ENCODE measurements at places on chromosomes 1 and 21.
A peak's percentile ranks its signal among the peaks of the same experiment; 100 is the strongest.

- no peak for DNase-seq
Measured at GRCh38 chr1:83705091-83705490, 293.8 kb downstream of the TTLL7 start.

DNA sequence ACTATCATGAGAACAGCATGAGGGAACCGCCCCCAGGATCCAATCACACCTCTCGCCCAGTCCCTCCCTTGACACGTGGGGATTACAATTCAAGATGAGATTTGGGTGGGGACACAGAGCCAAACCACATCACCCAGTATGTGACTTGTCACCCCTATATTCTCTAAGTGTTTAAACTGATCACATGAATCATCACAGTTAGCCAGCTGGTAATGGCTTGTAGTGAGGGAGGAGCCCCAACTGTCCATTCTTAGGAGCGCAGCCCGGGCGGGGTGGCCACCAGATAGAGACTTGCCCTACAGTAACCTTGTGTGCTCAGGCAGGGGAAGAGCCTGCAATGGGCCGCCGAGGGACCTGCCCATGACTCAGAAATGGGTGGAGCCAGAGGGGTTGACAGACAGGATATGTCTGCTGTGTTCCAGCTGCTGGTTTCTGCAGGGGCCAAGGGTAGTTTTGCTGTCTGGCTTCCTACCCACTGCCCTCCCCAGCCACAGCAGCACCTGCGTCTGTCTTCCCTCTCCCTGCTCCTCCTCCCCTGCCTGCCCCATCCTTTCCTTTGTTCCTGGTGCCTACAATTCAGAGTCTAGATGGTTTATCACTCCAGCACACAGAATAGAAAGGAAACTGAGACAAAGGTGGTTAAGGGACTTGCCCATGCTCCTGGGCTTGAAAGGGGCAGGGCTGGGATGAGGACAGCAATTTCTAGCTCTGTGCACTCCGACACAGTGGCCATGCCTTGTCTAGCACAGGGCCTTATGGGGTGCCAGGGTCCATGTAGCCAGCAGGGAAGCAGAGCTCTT, 9.2 kb downstream of the ABCG1 start:
- DNase-seq, result peak; percentile 97

- DNase-seq, result no peak
Measured at GRCh38 chr1:226239421-226239820, 16.0 kb downstream of the MIXL1 start.

- DNase-seq, result no peak
Measured at GRCh38 chr21:37061926-37062592, 10.8 kb downstream of the PIGP start.

GRCh38 chr1:92817986-92818764, 13.7 kb upstream of the RPL5 start:
- no peak for DNase-seq

DNA sequence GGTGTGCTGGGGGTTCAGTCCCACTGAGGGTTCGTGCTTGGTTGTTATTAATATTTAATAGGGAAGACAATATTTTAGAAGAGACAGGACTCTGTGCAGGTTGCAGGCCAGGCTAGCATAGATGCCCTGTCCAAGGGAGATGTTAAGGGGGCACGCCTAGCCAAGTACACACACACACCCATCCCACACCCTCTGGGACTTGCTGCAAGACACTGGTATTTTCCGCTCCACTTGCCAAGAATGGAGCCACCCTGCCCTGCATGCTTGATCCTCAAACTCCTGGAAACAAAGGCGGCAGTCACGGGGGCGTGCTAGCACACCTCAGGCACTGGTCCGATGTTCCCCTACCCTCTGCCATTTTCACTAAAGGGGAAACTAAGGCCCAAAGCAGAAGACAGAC, 99.1 kb downstream of the MRPL37 start:
- DNase-seq, result peak; percentile 78

DNA sequence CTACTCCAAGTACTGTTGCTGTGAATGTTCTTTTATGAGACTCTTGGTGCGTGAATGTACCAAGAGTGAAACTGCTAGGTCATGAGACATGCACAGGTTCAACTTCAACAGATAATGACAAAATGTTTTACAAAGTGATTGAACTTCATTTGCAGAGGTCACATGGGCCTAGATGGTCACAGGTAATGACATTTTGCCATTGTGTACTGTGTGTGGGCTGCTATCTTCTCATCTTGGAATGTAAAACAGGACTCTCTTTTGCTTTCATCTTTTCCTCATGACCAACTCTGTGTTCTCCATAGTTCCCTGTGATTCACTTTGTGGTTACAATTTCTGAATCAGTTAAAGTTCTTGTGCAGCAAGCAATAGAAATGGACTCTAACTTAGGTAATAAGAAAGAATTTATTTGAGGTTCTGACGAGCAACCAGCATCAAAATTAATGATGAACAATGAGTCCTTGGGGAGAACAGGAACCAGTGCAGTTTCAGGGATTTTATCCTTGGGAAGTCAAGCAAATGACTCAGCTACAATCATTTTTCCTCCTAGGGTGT, 16.2 kb upstream of the TSNAX start:
- DNase-seq, result no peak

- no peak for DNase-seq
Measured at GRCh38 chr1:156949127-156949526, 28.7 kb downstream of the LRRC71 start.

DNA sequence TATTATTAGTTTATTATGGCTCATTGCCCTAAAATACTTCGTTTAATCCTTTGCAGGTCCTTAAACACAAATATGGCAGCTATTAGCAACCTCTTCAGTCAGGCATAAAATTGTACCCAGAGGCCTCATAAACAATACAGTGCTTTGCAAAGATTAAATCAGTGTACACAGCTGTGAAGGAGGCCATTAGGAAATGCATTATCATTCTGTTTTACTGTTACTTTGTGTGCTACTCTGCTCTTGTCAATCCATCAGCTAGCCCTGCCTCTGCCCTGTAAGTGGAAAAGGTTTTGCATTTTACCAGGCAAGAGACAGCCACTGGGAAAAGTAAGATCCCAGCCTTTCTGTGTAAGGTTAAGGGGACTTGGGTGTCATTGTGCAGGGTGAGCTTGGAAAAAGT, 415.7 kb upstream of the DAB1 start:
- no peak for DNase-seq

DNA sequence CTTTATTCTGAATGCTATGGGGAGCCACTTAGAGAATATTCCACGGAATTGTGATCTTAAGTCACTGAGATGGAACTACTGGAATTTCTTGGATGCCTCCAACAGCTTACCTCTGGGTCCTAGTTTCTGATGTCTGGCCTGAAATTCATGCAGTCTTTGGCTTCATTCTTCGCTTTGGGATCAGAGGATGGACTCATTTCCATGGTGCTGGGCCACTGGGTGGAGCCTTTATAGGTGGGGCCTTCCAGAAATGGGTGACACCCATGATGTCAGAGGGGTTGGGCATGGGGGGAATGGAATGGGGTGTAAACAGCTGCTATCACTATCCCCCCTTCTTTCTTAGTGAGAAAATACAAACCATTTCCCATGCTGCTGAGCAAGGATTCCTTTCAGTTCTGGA, 73.7 kb upstream of the FGGY start:
- no peak for DNase-seq

DNA sequence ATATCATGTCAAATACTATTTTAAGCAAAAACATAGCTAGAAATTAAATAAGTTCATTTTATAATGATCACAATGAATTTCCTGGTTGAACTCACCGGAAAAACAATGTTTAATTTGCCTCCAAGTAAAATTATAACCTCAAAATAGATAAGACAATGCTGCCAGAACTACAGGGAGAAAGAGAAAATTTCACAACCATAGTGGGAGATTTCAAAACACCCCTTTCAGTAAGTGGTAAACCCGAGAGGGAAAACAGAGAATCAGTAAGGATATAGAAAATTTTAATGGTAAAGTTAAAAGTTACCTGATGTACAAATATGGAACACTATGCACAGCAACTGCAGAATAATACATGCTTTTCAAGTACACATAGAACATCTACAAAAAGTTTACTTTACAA, 43.2 kb upstream of the PLA2G4A start:
- no peak for DNase-seq

DNA sequence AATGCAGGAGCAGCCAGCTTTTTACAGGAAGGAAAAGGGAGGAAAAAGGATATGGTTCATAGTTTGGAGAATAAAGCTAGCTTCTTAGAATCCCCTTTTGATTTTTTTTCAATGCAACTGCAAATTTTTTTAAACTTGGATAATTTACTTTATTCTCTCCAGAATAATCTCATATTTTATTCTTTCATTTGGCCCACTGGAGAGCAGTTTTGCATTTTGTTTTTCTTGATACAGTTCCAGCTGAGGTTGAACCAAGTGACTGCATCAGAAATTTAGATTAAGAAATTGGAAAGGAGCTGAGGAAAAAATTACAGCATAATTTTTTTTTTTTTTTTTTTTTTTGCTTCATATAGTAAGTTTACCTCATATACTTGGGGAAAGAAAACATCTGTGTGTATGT, 22.8 kb downstream of the GABPA start:
- DNase-seq, result no peak

DNA sequence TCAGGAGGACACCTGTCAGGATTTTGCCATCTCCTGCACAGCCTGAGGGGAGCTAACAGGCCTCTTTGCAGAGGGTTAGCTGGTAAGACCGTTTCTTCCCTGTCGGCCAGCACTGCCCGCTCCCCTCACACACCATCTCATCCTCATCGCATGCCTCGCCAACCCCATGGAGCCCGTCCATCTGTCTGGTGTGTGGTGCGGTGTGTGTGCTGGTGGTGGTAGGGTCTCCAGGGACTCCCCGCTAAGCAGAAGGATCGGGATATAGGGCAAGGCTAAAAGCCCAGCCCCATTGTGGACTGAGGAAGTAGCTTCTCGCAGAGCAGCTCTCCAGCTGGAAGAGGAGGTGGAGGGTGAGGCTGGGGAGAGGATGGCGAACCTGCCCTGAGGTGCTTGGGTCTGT, 6.8 kb upstream of the SFN start:
- DNase-seq, result peak; percentile 17

DNA sequence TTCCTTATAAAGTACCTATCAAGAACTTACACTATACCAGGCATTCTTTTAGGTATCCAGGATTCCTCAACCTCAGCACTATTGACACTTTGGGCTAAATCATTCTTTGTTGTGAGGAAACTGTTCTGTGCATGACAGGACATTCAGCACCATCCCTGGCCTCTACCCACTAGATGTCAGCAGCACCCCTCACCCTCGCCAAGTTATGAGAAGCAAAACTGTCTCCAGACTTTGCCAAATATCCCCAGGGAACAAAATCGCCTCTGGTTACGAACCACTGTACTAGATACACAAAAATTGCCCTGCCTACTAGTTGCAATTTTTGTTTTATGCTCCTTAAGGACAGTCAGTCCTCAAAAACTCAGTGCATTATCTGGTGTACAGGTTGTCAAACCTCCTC, 35.7 kb downstream of the PALMD start:
- DNase-seq, result no peak

DNA sequence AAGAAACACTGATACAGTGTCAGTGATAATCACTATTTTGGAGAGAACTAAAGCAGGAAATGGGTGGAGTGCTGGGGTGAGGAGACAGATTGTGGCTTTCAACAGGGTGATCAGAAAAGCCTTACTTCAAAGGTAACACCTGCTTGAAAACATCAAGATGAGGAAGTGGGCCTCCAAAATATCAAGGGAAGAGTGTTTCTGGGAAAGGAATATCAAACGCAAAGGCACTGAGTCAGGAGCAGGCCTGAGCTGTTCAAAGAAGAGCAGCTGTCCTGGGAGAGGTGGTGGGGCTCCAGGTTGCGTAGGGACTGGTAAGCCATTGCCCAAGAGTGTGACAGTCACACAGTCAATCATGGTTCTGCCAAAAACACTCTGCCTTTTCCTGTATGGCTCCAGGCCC, 47.1 kb upstream of the ATP1A1 start:
- DNase-seq, result no peak

DNA sequence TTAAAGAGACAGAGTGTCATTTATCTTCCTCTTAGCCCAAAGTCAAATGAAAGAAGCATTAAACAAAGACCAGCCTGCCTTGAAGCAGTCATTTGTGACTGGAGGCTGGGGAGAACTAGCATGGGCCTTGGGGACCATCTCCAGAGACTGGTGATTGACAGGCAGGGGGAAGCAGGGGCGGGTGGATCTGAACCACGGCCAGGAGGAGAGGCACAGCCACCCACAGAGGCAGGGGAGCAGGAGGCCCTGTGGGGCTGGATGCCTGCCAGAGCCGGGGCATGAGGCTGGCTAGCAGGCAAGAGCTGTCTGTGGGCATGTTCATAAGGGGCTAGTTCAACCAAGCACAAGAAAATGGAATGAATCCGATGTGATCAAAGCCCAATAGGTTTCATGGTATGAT, 73.9 kb downstream of the PLXNA2 start:
- DNase-seq, result no peak

- peak; percentile 85 for DNase-seq
Measured at GRCh38 chr1:18948048-18948912, 8.2 kb downstream of the IFFO2 start.

- no peak for DNase-seq
Measured at GRCh38 chr1:50441183-50441582, 17.9 kb upstream of the DMRTA2 start.

GRCh38 chr1:110005971-110006370, 21.4 kb downstream of the AHCYL1 start:
- DNase-seq, result no peak

GRCh38 chr1:155940482-155940992, 901 bp upstream of the RXFP4 start:
- no peak for DNase-seq

- DNase-seq, result no peak
Measured at GRCh38 chr1:219813294-219813693, 115.1 kb downstream of the SLC30A10 start.

DNA sequence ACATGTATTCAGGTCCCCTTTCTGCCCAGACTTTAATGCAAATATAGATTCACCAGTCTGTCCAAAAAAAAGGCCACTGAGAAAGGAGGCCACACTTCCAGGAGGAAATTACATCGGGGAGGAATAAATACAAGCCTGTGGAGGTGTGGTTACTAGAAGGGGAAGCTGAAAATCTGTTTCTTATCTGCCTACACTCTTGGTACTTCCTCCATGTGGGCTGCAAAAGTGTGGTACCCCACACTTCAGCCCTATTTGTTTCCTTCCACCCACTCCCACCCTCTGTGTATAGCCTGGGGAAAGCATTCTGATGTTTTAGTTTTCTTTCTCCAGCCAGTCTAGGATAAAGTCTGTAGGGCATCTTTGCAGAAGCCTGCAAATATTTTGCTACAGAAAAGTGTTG, 38.4 kb downstream of the UTP25 start:
- DNase-seq, result no peak

DNA sequence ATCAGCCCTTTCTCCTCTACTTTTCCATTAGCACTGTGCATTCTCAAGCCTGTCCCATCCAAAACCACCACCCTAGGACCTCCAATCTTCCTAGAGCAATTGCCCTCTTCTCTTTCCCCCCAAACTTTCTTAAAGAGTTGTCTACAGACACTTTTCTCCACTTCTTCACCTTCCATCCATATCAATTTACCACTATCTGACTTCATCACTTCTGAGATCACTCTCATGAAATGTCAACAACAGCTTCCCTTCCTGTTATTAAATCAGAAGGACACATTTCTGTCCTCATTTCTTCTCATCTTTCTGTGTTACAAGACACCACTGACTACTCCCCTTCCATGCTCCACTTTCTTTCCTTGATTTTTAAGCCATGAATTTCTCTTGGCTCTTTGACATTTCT, 36.0 kb upstream of the CFAP298 start:
- DNase-seq, result no peak

GRCh38 chr21:33964706-33965325, 49.2 kb upstream of the ATP5PO start:
- no peak for DNase-seq
